ENCODE measurements at places on chromosomes 13 and 19.

DNA sequence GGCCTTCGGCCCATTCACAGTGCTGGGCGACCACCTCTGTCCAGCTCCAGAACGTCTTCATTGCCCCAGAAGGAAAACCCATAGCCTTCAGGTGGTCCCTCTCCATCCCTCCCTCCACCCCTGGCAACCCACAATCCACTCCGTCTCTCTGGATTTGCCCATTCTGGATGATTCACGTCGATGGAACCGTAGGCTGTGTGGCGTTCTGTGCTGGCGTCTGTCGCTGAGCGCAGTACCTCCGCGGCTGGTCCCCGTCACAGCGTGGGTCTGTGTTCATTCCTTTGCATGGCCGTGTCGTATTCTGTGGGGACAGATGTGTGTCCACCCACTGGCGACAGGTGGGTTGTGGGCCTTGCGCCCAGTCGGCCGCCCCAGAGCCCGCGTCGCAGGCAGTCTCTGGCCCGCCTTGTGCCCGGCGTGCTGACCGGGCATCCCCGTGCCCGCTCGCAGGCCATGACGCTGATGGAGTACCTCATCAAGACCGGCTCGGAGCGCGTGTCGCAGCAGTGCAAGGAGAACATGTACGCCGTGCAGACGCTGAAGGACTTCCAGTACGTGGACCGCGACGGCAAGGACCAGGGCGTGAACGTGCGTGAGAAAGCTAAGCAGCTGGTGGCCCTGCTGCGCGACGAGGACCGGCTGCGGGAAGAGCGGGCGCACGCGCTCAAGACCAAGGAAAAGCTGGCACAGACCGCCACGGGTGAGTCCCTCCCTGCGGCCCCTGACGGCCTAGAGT lies 10.1 kb downstream of the EPN1 start:
- no peak for DNase-seq

- no peak for DNase-seq
Observed at GRCh38 chr19:4977299-4978174, 8.6 kb downstream of the KDM4B start.

DNA sequence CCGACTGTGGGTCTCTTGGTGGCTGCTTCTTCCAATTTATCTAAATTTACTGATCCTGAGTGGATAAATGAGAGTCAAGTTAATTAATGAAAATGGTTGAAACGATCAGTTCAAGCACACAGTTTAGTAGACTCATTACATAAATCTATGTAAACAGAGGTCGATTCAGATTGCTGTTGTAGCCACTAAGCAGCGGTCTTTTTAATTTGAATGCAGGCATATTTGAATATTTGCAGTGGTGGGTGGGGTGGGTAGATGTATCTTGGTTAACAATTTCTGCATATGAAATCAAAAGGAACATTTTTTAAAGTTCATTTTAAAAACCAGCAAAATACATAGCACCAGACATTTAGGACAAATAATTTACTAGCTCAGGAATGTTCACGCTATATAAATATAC lies 325.9 kb downstream of the KLF12 start:
- no peak for DNase-seq

GRCh38 chr19:46624958-46625661 lies at the start of gene PTGIR:
Gene PTGIR (minus strand): TSS chr19:46625089. CDS start chr19:46624225, 864 bp downstream.
- DNase-seq: no peak

GRCh38 chr13:83499286-83499685 lies 383.0 kb downstream of the SLITRK1 start:
- DNase-seq: no peak

DNA sequence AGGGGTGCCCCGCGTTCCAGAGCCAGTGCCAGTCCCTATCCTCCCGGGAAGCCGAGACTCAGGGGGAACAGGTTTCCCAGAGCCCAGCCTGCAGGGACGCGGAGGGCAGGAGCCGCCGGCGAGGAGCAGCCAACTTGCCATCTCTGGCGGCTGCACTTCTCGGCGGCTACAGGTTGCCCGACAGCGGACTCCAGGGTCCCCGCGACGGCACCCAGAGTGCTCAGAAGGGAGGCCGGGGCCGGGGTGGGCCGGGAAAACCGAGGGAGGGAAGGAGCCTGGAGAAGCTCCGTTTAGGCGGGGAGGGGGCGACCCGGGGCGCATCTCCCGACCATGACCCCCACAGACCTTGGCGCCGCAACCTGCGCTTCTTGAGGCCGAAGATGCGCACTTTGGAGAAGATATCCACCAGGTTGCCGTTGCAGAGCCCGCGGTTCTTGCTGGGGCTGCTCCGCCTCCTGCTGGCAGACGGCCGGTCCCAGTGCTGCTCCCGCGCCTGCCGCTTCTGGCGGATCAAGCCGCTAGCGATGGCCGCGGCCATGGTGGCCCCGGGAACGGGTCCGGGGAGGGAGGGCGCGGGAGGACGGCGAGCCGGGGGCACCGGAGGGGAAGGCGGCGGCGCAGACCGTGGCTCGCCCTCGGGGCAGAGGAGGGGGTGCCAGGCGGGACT lies 463.8 kb downstream of the ITGBL1 start:
- no peak for DNase-seq

GRCh38 chr19:10998045-10998533 lies 37.3 kb downstream of the SMARCA4 start:
- no peak for DNase-seq

DNA sequence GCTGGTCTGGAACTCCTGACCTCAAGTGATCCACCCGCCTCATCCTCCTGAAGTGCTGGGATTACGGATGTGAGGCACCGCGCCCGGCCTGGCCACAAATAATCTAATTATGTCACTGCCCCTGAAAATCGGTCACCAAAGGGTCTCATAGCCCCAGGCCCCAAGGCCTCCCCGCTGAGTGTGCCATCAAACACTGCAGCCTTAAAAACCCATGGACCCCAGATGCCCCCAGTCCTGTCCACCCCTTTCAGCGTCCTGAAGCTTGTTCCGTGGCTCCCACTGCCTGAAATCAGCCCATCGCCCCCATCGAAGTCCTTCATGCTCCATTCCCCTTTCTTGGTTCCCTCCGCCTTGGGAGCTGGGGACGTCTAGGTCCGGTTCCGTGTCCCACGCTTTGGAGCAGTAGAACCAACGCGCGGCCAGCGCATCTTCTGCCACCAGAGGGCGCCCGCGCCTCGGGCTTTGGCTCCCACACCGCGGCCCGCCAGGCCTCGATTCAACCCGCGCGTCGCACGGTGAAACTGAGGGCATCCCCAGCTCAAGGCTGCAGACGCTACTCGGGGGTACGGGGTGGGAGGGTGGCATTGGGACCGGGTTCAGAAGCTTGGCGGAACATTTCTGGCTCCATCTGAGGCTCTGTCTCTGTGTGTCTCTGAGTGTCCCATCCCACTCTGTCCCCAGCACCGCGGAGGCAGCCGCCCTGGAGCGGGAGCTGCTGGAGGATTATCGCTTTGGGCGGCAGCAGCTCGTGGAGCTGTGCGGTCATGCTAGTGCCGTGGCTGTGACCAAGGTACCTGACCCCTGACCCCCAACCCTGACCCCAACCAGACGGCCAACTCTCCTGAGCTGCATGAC lies 3.5 kb downstream of the YJEFN3 start:
- DNase-seq: peak; percentile 69

- no peak for DNase-seq
Observed at GRCh38 chr19:11781295-11782057, 14.7 kb downstream of the ZNF441 start.

GRCh38 chr13:85536706-85537105 lies 262.5 kb downstream of the SLITRK6 start:
- no peak for DNase-seq

GRCh38 chr13:31172001-31172400 lies 10.3 kb upstream of the HSPH1 start:
- no peak for DNase-seq

GRCh38 chr19:55712804-55713631 lies 25.2 kb downstream of the NLRP9 start:
- DNase-seq: no peak

GRCh38 chr13:36973621-36974295 lies 25.4 kb downstream of the ALG5 start:
- no peak for DNase-seq

GRCh38 chr13:96743296-96744089 lies 250.8 kb downstream of the OXGR1 start:
- DNase-seq: no peak

DNA sequence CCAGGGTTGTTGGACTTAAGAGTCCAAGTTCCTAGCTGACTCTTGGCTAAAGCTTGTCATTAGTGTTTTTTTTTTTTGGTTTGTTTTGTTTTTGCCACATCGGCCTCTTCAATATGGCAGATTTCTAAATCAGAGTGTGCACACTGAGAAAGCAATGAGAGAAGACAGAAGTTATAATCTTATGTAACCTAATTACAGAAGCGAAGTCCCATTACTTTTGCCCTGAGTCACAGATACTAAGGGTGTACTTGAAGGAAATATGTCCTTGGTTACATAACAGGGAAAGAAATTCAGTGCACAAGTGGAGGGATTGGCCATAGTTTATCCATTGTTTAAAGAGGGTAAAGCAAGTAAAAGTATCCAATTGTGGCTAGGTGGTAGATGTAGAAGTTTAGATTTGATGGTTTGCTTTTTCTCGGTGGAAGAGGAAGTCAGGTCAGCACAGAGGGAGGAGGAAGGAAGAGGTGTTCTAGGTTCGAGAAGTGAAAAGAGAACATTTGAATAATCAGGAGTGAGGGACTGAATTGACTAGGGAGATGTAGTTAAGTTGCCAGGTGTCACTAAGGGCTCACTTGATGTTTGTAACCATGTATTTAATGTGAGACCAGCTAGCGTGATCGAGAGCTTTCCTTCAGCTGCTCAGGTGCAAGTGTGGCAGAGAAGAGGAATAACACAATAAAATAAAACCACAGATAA lies 12.2 kb downstream of the GTF2F2 start:
- DNase-seq: no peak

- no peak for DNase-seq
Observed at GRCh38 chr19:17404015-17404414, 1.4 kb downstream of the BST2 start.

- no peak for DNase-seq
Observed at GRCh38 chr19:1082165-1082927, 12.8 kb downstream of the POLR2E start.

GRCh38 chr13:110358381-110358780 lies 51.3 kb downstream of the COL4A2 start:
- no peak for DNase-seq

GRCh38 chr13:44780591-44781280 lies 204.6 kb upstream of the TSC22D1 start:
- DNase-seq: no peak

DNA sequence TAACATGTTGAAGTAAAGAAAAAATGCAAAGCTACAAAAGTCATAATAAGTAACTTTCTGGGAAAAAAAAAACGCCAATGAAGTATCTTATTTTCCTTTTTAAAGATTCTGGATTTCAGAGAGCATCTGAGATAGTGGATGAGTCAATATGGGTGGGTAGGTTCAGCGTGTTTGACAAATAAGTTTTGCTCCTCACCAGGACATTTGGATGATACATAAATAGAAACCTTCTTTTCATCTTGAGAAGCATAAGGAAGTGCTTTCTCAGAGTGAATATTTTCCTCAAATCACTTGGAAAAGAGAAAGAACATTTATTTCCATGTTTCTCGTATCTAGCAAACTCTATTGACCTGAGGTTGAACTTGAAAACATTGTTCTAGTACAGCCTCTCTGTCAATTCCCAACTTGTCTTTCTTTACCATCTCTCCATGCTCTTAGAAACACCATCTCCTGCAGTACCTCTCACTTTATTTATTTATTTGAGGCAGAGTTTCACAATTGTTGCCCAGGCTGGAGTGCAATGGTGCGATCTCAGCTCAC lies 463.2 kb downstream of the KLF5 start:
- no peak for DNase-seq

- no peak for DNase-seq
Observed at GRCh38 chr13:41606646-41607045, 149.3 kb downstream of the RGCC start.

GRCh38 chr13:108272333-108272732 lies 2.8 kb downstream of the TNFSF13B start:
- DNase-seq: no peak

GRCh38 chr19:33220115-33220514 lies 5.5 kb downstream of the SLC7A10 start:
- DNase-seq: no peak

DNA sequence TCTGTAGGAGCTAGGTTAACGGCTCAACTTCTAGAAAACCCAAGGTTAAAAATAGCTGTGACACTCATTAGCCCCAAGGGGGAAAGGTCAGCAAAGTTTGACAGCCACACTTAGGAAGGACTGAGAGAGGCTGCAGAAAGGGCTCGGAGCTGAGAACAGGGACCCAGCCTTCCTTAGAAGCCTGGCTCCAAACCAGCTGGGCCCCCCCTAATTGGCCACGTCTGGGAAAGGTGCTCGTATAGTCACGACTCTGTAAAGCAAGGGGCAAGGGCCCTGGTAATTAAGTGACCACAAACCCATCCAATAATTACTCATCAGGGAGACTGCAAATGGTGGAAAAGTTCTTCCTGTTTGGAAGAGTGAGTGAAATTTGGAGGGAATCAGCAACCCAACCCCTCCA lies 90.5 kb downstream of the RNASEH2B start:
- no peak for DNase-seq

DNA sequence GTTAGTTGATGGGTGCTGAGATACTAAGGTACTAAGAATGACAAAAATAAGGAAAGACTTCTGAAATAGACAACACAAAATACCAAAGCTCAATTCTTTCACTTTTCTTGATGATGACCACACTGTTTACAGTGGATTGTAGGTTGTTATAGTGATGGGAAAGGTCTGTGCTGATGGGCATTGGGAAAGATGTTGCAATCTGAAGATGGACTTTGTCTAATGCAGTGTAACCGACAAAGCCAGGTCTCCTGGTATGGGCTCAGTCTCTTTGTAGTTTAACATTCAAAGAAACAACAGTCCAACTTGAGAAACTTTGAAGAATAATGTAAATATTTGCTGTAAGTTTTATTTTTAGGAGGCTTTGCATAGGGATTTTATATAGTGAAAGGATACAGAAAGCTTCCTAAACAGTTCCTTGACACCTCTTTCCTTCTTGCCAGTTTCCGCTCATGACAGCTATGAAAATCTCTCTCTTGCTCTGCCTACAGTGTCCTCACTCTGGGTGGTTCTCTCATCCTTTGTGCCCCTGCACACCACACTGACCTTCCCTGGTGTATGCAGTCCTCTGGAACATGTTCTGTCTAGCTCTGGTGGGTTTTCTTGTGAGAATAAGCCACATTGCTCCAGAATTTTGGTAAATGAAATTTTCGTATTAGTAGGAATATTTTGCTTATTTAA lies 172.2 kb downstream of the KCNRG start:
- no peak for DNase-seq

- DNase-seq: no peak
Observed at GRCh38 chr13:46053162-46054012, 841 bp upstream of the ZC3H13 start.

- DNase-seq: no peak
Observed at GRCh38 chr13:29607465-29607864, 12.0 kb upstream of the SLC7A1 start.

- DNase-seq: peak; percentile 97
Observed at GRCh38 chr19:17309198-17309964, at the start of gene DDA1. Gene DDA1 (plus strand): TSS chr19:17309563. CDS start chr19:17309655, 92 bp downstream.

Measured in stimulated activated CD4-positive, alpha-beta T cell treated with anti-CD3 and anti-CD28 coated beads, TNF-alpha, amount 100 ng/mL, for 48 hours (primary cell).